ENCODE measurements at places on chromosomes 3 and 15. TPM values are rescaled to one million over a fixed set of nuclear protein-coding genes. Genes with fewer than 3 reads are reported as not detected.

Gene ST3GAL6
- total RNA-seq = not detected

Gene PLSCR2
- not detected for total RNA-seq

Gene THSD4
- not detected for total RNA-seq

Gene PRSS50
- not detected for total RNA-seq

Gene BSN
- total RNA-seq = 0.02 TPM

Gene SH3GL3
- not detected for total RNA-seq

Gene CCK
- not detected for total RNA-seq

Gene TMED3
- total RNA-seq = 30.2 TPM

Gene DUOXA1
- not detected for total RNA-seq

Gene ERC2
- not detected for total RNA-seq

Gene FHIT
- total RNA-seq = 91.1 TPM

Gene ATP2B2
- not detected for total RNA-seq

Gene MYO5A
- total RNA-seq = 23.8 TPM

Gene CATSPER2
- 4.0 TPM for total RNA-seq

Gene WDR72
- total RNA-seq = not detected

Gene GOLGA6D
- not detected for total RNA-seq

Gene PRR20G
- not detected for total RNA-seq

Gene MAPKBP1
- total RNA-seq = 26.0 TPM

Gene MEGF11
- total RNA-seq = not detected

Gene LINS1
- total RNA-seq = 83.2 TPM

Gene ELP6
- total RNA-seq = 39.5 TPM

Gene TMEM212
- total RNA-seq = not detected

Gene GOLGA8J
- not detected for total RNA-seq

Gene COL6A6
- not detected for total RNA-seq

Gene SCN5A
- 0.58 TPM for total RNA-seq

Gene ECE2
- total RNA-seq = not detected

Gene CD200R1
- 7.7 TPM for total RNA-seq

Gene CHAC1
- total RNA-seq = 5.9 TPM

Gene NR2E3
- total RNA-seq = not detected

Gene CHDH
- 0.43 TPM for total RNA-seq

Gene ITIH4
- total RNA-seq = 11.8 TPM

Gene ATP8B4
- 1.5 TPM for total RNA-seq

Gene ADAMTS7
- not detected for total RNA-seq

Gene STIMATE
- total RNA-seq = 22.4 TPM

Gene NR1I2
- total RNA-seq = not detected

Gene MFN1
- 29.4 TPM for total RNA-seq

Gene SV2B
- total RNA-seq = 0.26 TPM

Gene SH2D7
- total RNA-seq = not detected

Gene CIP2A
- 41.4 TPM for total RNA-seq

Gene CRYGS
- total RNA-seq = 5.6 TPM

Gene PCSK6
- total RNA-seq = 1.3 TPM

Gene KLHL6
- 53.4 TPM for total RNA-seq

Gene ADGRG7
- not detected for total RNA-seq

Gene CFAP100
- total RNA-seq = not detected

Gene MYH15
- 0.07 TPM for total RNA-seq

Gene CRABP1
- not detected for total RNA-seq

Gene ZIC1
- not detected for total RNA-seq

Gene SERINC4
- total RNA-seq = not detected

Gene GOLGA8T
- not detected for total RNA-seq

Gene PLIN1
- total RNA-seq = not detected

Gene BTLA
- 72.1 TPM for total RNA-seq

Gene EHHADH
- total RNA-seq = 2.0 TPM
